ENCODE measurements at places on chromosomes 7 and 10.

DNA sequence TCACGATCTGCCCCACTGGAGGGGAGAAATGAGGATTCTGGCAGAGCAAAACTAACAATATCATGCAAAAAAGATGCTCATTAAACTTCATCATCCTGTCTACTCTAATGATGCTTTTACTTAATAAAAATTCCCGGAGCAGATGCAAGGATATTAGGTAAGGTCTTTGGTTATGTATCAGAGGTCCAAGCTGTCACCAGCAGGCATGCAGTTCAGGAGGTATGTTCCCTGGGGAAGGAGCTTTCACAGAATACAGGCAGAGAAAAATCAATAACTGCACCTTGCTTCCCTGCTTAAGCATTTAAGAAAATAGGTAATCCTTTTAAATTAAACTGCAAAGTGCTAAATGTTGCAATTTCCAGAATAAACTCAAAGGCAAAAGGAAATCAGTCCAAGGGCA, 81.6 kb upstream of the C1QL3 start:
- DNase-seq = no peak

GRCh38 chr10:132691711-132692153, 94.2 kb downstream of the NKX6-2 start:
- DNase-seq = no peak

- DNase-seq = no peak
These were observed 135.5 kb downstream of the DOCK1 start for GRCh38 chr10:127040756-127041155.

- no peak for DNase-seq
These were observed 92.0 kb downstream of the SFMBT2 start for GRCh38 chr10:7318836-7319235.

DNA sequence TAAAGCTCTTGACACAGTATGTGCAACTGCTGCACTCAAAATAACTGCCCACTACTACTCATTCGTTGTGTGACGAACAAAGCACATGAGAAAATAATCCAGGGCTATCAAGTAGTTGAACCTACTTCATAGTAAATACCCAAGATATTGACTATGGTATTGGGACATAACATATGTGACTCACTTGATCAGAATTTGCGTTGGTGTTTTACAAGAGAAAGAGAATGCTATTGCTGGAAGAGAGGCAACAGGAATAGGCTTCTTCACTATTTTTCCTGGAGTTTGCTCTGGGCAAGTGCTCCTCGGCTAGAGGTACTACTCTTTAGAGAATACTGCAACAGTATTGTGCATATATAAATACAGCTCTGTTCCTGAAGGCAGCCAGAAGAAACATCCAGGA, 2.5 kb downstream of the DGKB start:
- DNase-seq = no peak

GRCh38 chr7:107237451-107237850, 68.6 kb downstream of the HBP1 start:
- DNase-seq = no peak

- DNase-seq = no peak
These were observed 255.1 kb downstream of the OTUD1 start for GRCh38 chr10:23693925-23694324.

GRCh38 chr10:17195083-17195482, 6.4 kb downstream of the TRDMT1 start:
- no peak for DNase-seq

DNA sequence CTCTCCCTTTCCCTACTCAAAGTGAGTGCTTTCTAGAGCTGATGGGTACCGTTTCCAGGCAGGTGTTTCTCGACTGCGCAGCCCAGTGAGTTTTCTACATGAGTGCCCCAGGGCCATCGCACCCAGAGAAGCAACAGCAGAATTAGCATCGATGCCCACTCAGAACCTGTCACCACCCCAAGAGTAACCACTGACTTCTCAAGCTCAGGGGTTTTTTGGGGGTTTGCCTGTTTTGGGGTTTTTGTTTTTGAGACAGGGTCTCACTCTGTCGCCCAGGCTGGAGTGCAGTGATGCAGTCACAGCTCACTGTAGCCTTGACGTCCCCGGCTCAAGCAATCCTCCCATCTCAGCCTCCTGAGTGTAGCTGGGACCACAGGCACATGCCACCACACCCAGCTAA, 25.7 kb downstream of the SNX8 start:
- DNase-seq = no peak

DNA sequence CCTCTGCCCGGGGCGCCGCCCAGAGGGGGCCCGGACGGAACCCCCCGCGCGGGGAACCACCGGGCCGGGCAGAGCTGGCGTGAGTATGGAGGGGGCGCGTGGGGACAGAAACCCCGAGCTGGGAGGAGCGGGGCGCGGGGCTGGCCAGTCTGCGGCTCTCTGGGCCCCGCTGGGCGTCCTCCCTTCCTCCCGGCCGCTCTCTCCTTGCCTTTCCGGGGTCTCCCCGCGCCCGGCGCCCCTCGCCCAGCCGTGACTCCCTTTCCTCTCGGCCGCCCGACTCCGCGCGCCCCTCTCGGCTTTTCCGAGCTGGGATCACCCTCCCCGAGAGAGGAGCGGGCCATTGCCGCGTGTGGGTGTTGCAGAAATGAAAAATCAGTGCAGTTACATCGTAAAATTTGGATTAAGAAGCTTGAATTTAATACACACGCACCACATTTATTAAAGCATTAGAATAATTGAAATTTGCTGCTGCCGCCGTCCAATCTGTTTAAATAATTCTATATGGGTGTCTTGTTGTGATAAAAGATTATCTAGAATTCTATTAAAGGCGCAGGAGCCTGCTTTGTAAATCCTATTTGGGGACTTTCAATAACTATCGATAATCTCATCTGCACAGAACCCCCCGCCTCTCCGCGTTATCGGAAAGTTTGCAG, 9.1 kb downstream of the UNCX start:
- no peak for DNase-seq

GRCh38 chr7:19101472-19101871, 16.0 kb downstream of the TWIST1 start:
- DNase-seq = no peak

GRCh38 chr7:142177869-142178268, 66.4 kb downstream of the MGAM2 start:
- DNase-seq = no peak

- DNase-seq = no peak
These were observed 3.5 kb upstream of the BMPER start for GRCh38 chr7:33901847-33902246.

DNA sequence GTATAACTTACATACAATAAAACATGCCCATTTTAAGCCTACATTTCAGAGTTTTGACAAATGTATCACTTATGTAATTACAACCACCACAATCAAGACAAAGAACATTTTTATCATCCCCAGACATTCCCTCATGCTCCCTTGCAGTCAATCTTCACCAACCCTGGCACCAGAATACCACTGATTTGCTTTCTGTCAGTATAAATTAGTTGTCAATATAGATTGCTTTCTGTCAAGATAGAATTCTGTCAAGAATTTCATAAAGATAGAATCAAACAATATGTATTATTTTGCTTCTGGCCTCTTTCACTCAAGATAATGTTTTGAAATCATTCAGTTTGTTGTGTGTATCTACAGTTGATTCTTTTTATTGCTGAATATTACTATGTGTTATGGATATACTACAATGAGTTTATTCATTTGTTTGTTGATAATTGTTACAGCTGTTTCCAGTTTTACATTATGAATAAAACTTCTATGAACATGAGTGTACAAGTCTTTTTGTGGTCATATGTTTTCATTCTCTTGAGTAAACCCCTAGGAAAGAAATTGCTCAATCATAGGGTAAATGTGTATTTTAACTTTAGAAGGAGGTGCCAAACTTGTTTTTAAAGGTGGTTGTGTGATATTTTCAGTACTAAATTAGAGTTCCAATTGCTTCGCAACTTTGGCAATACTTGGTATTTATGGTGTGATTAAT, 56.9 kb downstream of the IFIT5 start:
- DNase-seq = no peak

- DNase-seq = no peak
These were observed 43.2 kb downstream of the ZNF467 start for GRCh38 chr7:149729983-149730801.

GRCh38 chr10:26525586-26525985, 87.4 kb downstream of the APBB1IP start:
- no peak for DNase-seq

All from activated CD8-positive, alpha-beta memory T cell treated with anti-CD3 and anti-CD28 coated beads for 1 hour (primary cell).